ENCODE measurements at places on chromosomes 16 and 17. TPM values are rescaled to one million over a fixed set of nuclear protein-coding genes. Genes with fewer than 3 reads are reported as not detected.

DNA sequence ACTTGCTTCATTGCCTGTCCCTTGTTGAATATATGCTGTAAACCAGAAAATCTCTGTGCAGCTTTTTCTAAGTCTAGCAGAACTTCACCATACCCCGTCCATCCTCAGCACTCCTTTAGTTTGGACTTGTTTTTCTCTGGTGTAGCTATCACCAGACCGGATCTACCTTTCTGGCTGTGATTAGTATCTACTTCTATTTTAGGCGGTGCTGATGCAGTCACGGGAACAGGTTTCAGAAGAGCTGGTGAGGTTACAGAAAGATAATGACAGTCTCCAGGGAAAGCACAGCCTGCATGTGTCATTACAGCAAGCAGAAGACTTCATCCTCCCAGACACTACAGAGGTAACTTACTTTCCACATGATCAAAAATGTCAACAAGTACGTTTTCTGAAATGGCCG is 46.4 kb downstream of the NUP88 start:
- DNase-seq: no peak

- DNase-seq: no peak
Measured at GRCh38 chr17:78347453-78347852, 12.4 kb downstream of the SOCS3 start.

DNA sequence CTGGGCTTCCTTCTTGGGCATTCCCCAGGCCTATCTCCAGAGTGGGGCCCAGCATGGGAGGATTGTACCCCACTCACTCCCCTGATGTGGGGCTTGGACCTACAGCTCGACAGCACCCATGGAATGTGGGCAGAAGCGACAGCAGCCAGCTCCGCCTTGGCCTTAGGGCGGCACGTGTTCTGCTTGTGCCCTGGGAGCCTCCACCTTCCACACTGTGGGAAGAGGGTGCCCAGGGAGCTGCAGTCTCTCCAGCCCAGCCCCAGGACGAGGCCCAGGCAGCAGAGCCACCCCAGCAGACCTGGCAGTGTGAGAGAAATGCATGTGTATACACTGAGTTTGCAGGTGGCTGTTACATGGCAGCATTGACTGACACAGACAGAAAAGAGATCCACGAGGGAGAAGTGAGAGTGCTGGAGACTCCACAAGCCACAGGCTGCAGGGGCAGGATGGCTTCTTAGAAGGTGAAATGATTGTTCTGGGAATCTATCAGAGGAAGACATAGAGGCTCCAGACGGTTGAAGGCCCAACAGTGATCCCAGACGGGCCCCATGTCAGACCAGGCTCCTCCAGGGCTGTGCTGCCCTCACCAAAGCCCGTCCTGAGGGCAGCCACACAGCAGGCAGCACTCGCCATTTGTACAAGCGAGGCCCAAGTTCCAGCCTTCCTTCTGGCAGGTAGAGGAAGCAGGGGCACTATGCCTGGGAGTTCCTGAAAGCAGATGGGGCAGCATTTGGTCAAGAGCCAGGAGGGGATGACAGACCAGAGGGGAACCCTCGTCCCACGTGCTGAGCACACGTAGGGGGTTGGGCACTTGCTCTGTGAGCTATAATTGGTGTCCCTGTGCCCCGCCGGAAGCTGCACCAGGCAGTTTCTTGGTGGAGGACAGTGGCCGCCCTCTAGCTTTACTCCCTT is 2.8 kb upstream of the DNASE1 start:
- peak; percentile 34 for DNase-seq

DNA sequence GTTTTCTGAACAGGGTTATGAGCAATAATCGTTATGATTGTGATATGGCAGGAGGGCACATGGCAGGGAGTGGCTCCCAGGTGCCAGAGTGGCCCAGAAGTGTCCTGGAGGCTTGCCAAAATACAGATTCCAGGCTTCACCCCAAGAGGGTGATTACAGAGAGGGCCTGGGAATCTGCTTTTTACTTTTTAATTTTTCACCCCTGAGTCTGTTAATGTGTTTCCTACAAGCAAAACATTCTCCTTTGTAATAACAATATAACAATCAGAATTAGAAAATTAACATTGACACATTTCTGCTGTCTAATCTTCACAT is 212.4 kb downstream of the SNX29 start:
- DNase-seq: no peak

GRCh38 chr17:969811-970355 is 9.7 kb downstream of the NXN start:
- DNase-seq: no peak

GRCh38 chr16:2212362-2213324 is 2.0 kb upstream of the BRICD5 start:
- no peak for DNase-seq

- DNase-seq: no peak
Measured at GRCh38 chr17:54353789-54354525, 531.2 kb downstream of the KIF2B start.

DNA sequence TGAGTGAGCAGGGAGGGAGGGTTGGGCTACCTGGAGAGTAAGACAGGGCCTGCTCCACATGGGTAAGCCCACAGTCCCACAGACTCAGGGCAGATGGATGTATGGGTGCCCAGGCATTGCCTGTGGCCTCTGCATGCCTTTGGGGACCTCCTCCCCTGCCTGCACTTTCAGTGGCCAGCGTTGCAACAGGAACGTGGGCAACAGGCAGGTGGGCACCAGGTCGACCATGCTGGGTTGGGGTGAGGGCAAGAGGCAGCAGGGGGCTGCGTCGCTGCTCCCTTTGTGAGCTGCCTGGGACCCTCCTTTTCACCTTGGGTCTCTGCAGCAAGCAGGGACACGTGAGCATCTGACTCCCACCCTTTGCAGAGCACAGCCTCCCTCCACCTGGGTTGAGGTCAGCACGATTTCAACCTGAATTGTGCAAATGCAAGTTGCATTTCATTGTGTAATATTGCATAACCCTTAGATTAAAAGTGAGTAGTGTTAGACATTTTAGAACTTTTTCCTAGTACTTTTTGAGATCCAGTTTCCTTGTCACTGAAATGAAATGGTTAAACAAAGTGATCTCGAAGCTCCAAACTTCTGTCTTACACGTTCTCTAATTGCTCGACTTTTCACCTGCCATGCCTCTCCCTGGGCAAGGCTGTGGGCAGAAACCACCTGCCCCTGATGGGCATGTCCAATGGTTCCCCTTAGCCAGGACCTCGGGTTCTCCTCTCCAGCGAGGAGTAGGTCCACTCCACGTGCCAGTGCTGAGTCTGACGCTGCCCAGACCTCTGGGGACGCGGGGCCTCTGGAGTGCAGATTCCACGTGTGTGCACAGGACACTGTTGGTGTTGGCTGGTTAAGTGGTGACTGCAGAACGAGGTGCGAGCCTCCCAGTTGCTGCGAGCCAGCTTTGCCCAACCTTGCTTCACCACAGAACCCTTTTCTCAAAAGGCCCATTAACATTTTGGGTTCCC is 32.9 kb upstream of the IL17C start:
- no peak for DNase-seq

Gene FOXC2
- total RNA-seq: not detected

Gene IGSF6
- total RNA-seq: 103 TPM
